ENCODE measurements at places on chromosomes 2 and 18. TPM values are rescaled to one million over a fixed set of nuclear protein-coding genes. Genes with fewer than 3 reads are reported as not detected.

The CD8A gene
- not detected for total RNA-seq

The KCNE4 gene
- total RNA-seq, result under 0.01 TPM

The TCF7L1 gene
- 7.5 TPM for total RNA-seq

The TDRD15 gene
- total RNA-seq, result not detected
